ENCODE measurements at places on chromosomes 4 and X.

DNA sequence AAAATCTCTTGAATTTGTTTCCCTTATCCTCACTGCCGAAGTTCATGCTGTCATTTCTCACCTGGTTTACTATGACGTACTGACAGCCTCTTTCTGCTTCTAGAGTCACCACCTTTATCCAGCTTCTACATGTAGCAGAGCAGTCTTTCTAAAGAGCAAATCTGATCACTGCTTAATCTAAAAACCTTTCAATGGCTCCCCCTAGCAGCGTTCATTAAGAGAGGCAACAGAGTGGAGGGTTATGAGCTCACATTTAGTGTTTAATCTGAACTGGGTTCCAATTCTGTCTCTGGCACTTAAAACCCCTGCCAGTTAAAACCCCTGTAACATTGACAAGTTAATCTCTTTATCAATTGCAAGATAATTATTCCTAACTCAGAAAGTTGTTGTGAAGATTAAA, 4.4 kb downstream of the RBPJ start:
- DNase-seq: no peak

- no peak for DNase-seq
Observed at GRCh38 chrX:113001836-113002235, 161.2 kb upstream of the AMOT start.

DNA sequence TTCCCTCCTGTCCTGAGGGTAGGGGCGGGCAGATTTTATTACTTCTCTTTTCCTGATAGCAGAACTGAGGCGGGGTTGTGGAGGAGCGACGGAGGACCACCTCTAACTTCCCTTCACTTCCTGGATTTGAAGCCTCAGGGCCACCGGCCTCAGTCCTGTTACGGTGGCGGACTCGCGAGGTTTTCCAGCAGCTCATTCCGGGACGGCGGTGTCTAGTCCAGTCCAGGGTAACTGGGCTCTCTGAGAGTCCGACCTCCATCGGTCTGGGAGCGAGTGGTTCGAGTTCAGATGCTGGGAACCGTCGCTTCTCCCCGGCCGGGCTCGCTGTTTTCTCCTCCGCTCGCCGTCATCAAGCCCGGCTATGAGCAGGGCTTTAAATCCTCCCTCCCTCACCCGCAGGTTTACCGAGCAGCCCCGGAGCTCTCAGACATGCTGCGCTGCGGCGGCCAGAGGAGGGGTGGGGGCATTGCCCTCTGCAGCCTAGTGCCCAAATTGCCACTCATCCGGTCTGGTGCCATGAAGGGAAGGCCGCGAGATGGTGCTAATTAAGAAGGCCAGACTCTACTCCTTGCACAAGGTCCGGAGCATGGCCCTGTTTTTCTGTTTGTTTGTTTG, 23.3 kb downstream of the HAND2 start:
- no peak for DNase-seq

GRCh38 chr4:93825551-93826216, 2.9 kb upstream of the ATOH1 start:
- no peak for DNase-seq

DNA sequence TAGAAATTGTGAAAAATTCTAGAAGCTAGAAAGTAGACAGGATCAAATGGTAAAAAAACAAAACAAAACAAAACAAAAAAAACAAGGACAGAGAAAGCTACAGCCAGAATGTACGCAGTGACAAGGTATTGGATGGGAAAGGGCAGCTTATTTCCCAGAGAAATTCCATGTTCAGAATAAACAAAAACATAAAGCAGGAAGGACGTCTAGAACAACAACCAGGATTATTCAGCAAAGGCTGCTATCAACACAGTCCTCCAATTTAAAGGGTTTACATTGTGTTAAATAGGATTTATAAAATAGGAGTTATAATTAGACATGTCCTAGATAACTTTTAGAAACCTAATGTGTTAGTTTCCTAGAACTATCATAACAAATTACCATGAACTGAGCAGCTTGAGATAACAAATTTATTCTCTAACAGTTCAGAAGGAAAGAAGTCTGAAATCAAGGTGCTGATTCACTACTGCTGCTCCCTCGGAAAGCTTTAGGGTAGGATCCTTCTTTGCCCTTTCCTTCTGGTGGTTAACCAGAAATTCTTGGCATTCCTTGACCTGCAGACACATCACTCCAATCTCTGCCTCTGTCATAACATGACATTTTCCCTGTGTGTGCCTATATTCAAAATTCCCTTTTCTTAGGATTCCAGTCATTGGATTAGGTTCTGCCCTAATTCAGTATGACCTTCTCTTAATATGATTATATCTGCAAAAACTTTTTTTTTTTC, 175.6 kb downstream of the SNCA start:
- no peak for DNase-seq

DNA sequence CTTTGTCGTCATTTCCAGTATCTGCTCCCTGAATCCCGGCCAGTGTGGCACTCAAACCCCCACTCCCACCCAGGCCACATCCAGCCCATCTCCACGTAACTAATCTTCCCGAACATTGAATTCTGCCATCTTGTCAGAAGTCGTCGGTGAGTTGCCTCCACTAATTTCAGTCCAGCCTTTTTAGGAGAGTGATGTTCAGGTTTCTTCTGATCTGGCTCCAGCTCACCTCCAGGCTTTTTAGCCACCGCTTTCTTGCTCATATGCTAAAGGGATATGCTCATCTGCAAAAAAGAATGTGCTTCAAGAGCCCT, 1.3 kb downstream of the TMEM165 start:
- no peak for DNase-seq

- DNase-seq: no peak
Observed at GRCh38 chrX:40734971-40735324, 394 bp downstream of the MED14 start.

DNA sequence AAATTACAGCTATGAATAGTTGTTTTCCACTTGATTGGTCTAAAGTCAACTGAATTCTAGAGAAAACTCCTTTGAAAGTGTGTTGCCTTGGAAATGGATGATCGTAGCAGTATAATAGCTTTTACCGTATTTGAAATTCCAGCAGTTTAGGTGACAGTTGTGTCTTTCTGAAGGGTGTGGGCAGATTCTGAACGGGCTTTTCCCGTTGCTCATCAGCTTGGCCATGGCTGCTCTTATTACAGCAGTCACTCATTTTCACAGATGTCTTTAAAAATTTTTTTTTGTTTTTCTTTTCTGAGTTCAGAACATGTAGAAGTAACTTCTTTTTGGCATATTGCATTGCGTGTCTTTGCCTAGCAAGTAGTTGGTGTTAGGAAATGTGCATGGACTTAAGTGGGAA, 69.6 kb upstream of the SLC4A4 start:
- DNase-seq: no peak

GRCh38 chrX:155188786-155189185, 27.5 kb upstream of the VBP1 start:
- no peak for DNase-seq

DNA sequence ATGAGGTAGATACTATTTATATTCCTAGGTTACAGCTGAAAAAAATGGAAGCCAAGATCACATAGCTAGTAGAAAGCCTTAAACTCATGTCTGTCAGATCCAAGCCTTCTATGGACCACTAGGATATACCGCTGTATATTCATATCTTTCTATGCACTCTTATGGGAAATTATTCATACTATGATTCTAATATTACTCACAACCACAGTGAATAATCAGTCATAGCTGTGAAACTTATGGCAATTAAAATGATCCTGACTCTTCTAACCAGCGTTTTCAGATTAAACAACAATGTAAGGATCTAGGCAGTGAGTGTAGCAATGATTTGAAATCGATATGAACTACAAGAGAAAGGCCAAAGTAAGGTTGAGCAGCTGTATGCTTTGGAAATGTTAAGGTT, 111.0 kb downstream of the RASGEF1B start:
- no peak for DNase-seq

GRCh38 chr4:15914291-15914690, 24.2 kb downstream of the FGFBP1 start:
- no peak for DNase-seq

DNA sequence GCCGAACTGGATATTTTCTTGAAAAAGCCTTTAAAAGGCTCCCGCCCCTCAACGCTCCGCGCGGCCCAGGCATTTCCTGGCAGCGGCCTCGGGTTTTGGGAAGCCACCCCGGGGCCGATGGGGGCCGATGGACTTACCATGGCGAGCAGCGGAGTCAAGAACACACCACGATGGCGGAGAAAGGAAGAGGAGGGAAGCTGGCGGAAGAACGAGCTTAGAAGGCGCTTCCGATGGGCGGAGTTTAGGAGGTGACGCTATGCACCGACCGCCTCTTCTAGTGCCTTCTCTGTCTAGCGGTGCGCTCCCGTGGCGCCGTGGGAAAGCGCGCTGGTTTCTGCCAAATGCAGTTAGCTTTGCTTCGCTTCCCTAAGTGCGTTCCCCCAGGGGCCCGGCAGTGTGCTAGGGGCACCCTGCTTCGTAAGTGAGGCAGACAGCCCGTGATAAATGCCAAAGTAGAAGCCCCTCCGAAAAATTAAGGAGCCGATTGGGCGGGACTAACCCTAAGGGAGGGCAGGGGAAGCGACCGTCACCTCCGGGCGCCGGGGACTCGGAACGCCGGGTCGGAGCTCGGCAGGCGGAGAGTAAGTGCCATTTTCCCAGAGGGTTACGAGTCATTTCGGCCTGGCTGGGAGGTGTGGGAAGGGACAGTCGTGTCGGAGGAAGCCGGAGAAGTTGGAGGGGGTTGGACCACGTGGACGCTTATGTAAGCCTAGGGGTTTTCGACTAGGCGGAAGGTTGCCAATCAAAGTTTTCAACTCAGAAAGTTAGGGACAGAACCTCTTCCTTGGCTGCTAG, at the start of gene RPL39:
Gene RPL39, minus strand, starts transcription at position 194 of the 795 bp plus-strand sequence. Its CDS starts 54 bp downstream, at position 140.
- peak; percentile 75 for DNase-seq

DNA sequence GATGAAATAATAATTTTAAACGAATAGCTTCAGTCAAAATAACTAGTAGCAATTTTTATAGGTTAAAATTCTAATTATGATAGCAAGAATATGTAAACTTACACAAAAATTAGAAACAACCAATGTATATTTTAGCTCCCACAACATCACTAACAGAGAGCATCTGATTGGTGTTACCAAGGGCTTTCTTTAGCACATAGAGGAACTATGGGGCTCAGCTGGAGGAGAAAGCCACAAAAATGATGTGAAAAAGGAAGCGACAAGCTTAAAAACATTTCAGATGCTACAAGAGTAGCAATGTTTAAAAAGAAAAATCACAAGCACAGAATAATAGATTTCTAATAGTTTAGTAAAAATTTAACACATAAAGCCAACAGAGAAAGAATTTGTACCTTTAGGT, 56.3 kb downstream of the ATP8A1 start:
- no peak for DNase-seq

GRCh38 chrX:140065961-140066662, 100.8 kb upstream of the CXorf66 start:
- DNase-seq: no peak

DNA sequence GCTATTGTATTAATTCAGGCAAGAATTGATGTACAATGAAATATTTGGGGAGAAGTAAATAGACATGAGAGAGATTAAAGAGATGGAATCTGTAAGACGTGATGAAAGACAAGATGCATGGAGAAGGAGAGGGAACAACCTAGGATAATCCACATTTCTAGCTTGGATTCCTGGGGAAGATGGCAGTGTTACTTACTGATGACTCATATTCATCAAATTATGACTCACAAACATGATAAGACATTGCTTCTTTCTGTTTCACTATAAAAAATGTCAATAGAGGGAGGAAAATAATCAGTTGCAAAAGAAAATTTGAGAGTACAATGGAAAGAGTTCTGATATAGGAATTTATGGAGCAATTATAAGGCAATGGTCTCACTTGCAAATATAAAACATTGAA, 104.1 kb upstream of the BMP3 start:
- DNase-seq: no peak

GRCh38 chr4:186699298-186699697, 24.4 kb downstream of the FAT1 start:
- DNase-seq: no peak

DNA sequence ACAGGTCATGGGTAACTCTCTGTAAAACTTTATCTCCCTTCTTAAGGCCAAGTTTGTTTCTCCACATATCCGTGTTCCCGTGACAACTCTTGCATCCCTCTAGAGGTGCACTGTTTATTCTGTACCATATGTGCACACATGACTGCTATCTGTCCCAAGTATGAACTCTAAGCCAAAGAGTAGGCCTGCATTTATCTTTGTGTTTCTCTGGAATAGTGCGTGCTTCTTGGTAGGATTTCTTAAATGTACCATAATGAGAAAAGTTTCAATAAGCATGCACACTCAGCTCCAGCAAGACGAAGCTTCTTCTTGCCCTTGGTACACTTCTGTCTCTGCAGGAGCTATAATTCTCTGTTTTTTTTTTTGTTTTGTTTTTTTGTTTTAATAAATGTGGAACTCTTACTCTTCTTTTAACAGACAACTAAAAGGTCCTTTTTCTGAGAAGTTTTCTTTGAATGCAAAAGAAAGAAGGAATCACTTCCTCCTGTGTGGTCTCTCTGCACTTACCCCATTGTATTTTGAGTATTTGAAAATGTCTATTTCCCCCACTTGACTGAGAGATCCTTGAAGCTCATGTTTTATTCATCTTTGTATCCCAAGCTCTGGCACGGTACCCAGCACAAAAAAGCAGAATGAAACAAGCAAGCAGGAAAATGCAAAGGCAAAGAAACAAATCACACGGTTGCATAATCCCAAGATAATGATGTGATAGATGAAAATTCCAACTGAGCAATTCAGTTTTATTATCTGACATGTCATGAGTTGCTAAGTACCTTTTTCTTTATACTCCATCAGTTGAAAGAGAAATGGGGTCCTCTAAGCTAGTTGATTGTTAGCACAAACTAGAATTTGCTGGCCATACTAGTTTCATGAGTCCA, 521.9 kb upstream of the BOD1L1 start:
- no peak for DNase-seq

Measured in NCI-H2107 (cell line).